NCI-H2227 treated with DMSO at 0.1 percent for 48 hours (cell line): ENCODE measurements at places on chromosomes 12 and 14.

GRCh38 chr14:30015489-30015888 is 87.8 kb upstream of the PRKD1 start:
- no peak for DNase-seq

- DNase-seq = no peak
Observed at GRCh38 chr14:61632401-61632800, 62.9 kb upstream of the HIF1A start.

- DNase-seq = peak; percentile 53
Observed at GRCh38 chr12:4975574-4975973, 65.9 kb downstream of the KCNA1 start.

DNA sequence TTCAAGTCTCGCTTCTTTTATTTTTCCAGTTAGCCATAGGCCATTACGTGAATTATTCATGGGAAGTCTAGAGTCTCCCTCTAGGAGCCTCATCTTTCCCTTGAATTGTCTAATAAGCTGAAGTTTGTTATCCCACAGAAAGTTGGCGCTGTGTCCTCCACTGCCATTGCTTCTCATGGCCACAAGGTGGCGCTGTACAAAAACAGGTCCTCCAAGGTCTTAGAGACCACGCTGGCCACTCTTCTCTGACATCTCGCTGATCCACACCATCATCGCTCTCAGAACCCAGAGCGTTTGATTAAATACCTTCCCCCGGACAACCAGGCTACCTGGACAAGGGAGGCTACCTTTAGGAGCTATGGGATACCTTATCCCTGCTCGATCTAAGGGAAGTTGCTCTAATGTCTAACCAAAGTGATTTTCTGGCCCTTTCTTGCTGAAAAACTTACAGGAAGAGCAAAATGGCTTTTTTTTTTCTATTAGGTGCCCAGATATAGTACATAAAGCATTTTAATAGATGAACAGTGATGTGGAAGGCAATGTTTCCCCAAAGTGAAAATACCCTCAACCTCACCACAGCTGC is 110.0 kb downstream of the CCDC60 start:
- no peak for DNase-seq

DNA sequence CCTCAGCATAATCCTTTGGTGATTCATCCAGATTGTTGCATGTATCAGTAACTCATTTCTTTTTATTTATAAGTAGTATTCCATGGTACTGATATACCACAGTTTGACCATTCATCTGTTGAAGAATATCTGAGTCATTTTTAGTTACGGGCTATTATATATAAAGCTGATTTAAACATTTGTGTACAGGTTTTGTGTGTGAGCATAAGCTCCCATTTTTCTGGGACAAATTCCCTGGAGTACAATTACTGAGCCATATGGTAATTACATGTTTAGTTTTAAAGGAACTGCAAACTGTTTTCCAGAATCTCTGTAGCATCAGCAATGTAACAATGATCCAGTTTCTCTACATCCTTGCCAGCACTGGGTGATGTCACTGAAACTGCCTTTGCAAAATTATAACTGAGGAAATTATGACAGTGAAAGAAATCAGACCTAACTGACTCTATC is 236.2 kb upstream of the KRR1 start:
- no peak for DNase-seq

GRCh38 chr12:105814283-105814682 is 324.5 kb downstream of the NUAK1 start:
- DNase-seq = peak; percentile 78

GRCh38 chr12:45989287-45989686 is 1.1 kb downstream of the SCAF11 start:
- DNase-seq = no peak

- DNase-seq = no peak
Observed at GRCh38 chr14:80618751-80619329, 322.7 kb downstream of the CEP128 start.

- no peak for DNase-seq
Observed at GRCh38 chr14:32908196-32909084, 30.2 kb upstream of the NPAS3 start.

GRCh38 chr12:114412825-114413749 is 7.1 kb upstream of the TBX5 start:
- DNase-seq = no peak

DNA sequence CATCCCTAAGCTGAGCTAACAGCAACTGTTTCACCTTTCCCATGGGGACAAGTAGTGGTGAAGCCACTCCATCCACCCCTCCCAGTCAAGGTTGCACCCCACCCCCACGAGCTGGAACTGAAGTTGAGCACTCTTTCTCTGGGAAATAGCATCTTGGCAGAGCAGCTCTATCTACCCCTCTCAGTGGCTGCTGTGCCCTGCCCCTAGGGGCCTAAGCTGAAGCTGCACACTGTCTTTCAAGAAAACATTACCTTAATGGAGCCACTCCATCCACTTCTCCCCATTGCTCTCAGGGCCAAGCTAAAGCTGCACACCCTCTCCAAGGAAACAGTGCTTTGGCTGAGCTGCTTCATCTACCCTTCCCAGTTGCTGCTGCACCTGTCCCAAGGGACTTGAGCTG is 170.6 kb upstream of the CCDC196 start:
- no peak for DNase-seq

DNA sequence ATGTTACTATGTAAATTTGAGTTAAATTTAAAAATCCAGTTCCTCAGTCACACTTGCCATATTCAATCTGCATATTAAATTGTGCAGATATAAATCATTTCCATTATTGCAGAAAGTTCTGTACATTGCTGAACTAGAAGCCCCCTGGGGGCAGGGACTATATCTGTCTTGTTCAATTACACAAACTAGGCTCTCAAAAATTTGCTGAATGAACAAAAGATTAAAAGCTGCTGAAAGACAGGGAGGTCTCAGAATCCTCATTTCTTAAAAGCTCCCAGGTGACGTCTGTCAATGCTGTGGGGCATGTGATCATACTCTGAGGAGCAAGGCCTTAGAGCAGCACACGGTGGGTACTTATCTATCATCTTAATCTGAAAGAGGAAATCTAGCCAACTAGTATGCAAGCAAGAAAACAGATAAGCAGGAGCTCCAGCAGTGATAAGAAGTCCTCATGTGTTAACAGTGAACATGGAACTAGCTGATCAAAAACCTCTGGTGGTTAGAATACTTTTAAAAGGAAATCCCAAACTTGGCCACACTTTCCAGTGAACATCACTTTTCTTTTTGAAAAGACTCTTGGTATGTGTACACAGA is 60.5 kb downstream of the APPL2 start:
- no peak for DNase-seq

- no peak for DNase-seq
Observed at GRCh38 chr14:37035401-37035800, 137.0 kb downstream of the SLC25A21 start.

DNA sequence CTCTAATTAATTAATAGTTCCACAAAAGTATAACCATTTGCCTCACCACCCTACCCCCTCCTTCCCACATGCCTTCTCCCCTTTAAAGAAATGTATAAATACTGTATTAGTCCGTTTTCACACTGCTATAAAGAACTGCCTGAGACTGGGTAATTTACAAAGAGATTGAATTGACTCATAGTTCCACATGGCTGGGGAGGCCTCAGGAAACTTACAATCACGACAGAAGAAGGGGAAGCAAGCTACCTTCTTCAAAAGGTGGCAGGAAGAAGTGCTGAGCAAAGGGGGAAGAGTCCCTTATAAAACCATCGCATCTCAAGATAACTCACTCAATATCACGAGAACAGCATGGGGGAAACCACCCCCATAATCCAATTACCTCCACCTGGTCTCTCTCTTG is 8.2 kb upstream of the RESF1 start:
- no peak for DNase-seq

- no peak for DNase-seq
Observed at GRCh38 chr12:31008241-31008761, 65.4 kb upstream of the DDX11 start.

- DNase-seq = no peak
Observed at GRCh38 chr14:87805315-87805723, 187.7 kb downstream of the GALC start.

DNA sequence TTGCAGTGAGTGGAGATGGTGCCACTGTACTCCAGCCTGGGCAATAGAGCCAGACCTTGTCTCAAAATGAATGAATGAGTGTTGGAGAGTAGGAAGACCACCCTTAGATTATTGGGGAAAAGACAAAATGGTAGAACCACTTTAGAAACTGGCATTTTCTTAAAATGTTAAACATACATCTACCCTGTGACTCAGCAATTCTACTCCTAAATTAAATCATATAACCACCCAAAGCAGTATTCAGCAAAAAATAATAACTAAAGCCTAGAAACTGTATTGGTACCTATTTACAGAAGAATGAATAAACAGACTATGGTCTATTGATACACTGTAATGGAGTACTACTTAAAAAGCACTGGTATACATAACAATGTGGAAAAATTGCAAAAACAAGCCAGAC is 9.1 kb downstream of the NUP37 start:
- no peak for DNase-seq

DNA sequence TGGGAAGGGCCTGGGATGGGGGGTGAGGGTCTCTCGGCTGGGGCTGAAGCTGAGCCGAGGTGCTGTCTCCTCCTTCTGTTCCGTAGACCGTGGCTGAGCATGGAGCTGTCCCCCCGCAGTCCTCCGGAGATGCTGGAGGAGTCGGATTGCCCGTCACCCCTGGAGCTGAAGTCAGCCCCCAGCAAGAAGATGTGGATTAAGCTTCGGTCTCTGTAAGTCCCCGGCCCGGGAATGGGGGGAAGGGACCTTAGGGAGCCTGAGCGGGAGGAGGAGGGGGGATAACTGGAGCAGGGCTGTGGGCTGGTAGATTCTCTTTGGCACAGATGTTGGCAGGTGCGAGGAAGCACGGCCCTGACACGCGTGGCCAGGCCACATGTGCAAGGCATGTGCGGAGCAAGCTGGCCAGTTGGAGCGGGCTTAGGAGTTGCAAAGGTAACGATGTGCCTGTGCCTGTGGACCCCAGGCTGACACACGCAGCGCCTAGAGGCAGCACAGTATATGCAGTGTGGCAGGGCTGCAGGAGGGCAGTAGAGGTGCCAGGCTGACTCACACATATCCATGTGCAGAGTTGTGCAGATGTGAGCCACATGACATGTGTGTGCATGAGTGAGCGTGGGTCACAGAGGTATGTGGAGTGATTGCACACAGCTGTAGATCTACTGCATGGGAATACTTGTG is 512 bp downstream of the PDE1B start:
- DNase-seq = no peak

DNA sequence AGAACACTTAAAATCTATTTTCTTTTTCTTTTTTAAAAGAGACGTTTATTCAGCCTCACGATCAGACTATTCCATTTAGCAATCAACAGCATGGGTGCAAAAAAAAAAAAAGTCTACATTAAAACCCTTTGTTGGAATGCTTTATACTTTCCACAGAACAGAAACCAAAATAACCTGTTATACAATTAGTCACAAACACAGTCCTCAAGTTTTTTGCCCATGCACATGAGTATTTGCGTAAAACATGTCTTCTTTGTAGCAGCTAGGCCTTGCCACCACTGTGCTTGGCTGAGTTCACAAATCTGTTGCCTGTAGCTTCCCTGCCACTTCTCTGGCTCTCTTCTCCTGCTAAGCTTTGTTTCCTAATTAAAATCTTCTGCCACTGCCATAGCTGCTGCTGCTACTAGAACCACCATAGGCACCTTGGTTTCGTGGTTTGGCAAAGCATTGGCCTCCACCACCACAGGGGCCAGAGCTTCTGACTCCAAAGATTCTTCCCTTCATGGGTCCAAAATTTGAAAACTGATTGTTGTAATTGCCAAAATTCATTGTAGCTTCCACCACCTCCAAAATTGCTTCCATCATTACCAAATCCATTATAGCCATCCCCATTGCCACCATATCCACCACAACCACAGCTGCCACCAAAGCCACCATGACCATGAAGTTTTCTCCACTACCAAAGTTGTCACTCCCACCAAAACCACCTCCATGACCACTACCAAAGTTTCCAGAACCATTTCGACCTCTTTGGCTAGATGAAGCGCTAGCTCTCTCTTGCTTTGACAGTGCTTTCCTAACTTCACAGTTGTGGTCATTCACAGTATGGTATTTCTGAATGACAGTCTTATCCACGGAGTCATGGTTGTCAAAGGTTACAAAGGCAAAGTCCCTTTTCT is 38.1 kb downstream of the KLRG1 start:
- DNase-seq = no peak

DNA sequence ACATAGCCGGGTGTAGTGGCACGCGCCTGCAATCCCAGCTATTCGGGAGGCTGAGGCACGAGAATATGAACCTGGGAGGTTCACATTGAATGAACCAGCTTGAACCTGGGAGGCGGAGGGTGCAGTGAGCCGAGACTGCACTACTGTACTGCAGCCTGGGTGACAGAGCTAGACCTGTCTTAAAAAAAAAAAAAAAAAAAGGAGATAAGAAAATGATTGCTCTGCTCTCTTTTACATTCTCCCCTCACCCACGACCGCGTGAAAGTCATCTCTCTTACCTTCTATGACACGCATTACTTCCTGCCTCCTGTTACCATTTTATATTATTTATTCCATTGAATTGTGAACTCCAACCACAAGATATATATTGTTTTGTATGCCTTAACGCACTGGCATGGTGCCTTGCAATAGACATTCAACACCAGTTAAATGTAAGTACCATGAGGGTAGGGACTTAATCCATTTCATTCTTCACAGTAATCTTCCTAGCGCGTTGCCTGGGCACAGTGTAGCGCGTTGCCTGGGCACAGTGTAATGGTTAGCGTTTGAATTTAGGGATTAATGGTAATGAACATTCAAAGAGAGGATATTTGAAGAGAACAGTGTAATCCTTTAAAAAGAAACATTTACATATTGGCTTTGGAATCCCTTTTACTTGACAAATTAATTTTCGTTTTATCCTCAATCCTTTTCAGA is 2.7 kb downstream of the RAP1B start:
- DNase-seq = no peak

DNA sequence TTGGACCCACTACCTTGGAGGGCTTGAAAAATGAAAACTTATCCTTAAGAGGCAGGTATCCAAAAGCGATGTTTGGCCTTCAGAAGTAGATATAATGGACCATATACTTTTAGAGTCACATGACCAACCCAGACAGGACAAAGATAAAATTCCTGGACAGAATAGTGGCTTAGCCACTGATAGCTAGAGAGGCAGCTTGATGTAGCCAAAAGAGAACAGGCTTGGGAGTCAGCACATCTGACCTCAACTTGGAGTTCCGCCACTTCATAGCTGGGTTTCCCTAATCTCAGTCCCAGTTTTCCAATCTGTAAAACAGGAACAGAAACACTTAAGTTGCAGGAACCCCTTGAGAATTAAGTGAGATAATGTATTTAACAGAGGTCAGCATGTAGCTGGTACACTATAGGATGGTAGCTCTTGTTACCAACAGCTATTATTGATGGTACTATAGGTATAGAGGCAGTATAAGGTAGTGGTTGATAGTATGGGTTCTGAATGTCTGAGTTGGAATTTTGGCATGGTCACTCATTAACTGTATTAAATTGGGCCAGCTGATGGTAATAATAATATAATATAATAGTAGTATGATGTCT is 63.2 kb upstream of the USP44 start:
- DNase-seq = no peak

GRCh38 chr14:76352639-76353281 is 23.2 kb upstream of the ESRRB start:
- peak; percentile 66 for DNase-seq

DNA sequence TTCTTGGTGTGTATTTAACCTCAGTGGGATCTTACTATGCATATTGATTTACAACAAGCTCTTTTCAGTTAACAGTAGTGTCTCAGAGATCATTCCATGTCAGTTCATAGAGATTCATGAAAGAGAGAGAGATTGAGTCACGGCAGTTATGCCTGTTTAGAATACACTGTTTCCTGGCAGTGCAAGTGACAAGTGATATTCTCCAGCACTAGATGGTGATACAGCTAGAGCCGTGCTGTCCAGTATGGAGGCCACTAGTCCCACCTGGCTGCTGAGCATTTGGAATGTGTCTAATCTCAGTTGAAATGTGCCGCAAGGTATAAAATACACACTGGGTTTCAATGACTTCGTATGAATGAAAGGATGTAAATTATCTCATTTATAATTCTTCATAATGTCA is 184.4 kb downstream of the SUDS3 start:
- DNase-seq = no peak
